ENCODE measurements at places on chromosomes 1 and 21. TPM values are rescaled to one million over a fixed set of nuclear protein-coding genes. Genes with fewer than 3 reads are reported as not detected.
A peak's percentile ranks its signal among the peaks of the same experiment; 100 is the strongest.

CRYBG2 gene
- not detected for total RNA-seq

ZFYVE9 gene
- 18.1 TPM for total RNA-seq

FBXO2 gene
- 0.12 TPM for total RNA-seq

VANGL2 gene
- 1.1 TPM for total RNA-seq

A3GALT2 gene
- total RNA-seq, result not detected

SLC25A34 gene
- 0.53 TPM for total RNA-seq

DNA sequence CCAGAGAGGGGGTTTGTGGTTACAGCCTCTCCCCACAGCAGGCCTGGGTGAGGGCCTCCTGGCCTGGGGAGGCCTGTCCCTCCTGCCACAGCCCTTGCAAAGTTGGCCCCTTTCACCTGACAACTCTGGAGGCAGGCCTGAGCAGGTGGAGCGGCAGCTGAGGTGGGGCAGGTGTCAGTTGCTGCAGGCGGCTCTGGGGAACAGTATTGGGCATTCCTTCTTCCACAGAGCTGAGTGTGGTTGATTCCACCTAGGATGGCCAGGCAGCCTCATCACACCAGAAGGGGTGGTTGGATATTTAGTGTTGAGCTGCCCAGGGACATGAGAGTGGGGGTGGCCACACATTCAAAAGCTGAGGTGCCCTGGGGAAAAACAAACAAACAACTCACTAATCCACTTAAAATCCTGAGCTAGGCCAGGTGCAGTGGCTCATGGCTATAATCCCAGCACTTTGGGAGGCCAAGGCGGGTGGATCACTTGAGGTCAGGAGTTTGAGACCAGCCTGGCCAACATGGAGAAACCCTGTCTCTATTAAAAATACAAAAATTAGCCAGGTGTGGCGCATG is 31.1 kb downstream of the PIGP start:
- DNase-seq, result no peak

- no peak for DNase-seq
Observed at GRCh38 chr1:12406211-12407021, 176.6 kb downstream of the VPS13D start.

GRCh38 chr1:94951509-94952208 is 24.7 kb upstream of the CNN3 start:
- no peak for DNase-seq

DNA sequence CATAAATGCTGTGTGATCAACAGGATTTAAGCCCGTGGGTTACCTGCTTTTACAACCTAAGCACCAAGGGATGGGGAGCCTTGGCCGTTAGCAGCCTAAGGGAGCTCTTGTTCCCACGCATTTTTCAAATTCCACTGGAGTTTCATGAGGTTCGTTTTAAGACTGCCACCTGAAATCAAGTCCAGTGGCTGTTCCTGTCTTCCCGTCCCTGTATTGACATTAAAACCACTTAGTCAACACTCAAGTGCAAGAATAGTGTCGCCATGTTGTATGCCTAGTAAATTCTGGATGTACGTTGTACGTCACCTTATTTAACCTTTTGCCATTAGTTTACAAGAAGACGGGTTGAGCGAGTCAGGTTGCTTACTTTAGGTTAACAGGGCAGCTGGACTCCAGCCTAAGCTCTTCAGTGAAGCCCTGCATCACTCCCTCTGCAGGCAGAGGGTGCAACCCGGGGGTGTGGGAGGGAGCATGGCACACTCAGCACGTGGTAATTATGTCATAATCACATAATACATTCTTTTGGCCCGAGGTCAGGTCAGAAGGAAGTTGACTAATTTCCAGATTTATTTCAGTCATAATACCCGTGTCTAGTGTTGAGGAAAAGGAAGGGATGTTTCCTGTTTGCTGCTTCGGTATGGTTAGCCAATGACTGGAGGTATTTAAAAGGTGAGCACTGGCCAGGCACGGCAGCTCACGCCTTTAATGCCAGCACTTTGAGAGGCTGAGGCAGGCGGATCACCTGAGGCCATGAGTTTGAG is 42.5 kb downstream of the CNST start:
- peak; percentile 94 for DNase-seq
